ENCODE measurements at places on chromosomes 4 and X. TPM values are rescaled to one million over a fixed set of nuclear protein-coding genes. Genes with fewer than 3 reads are reported as not detected.

The SSX1 gene
- total RNA-seq, result not detected

The VEGFD gene
- 0.44 TPM for total RNA-seq

The CLDN2 gene
- total RNA-seq, result 0.09 TPM

The NMU gene
- total RNA-seq, result 1.2 TPM

The MTMR8 gene
- 2.0 TPM for total RNA-seq

The TMEM144 gene
- total RNA-seq, result 3.1 TPM

The SUPT20HL2 gene
- 0.09 TPM for total RNA-seq

The IGFBP7 gene
- total RNA-seq, result 131 TPM

The LRRC66 gene
- total RNA-seq, result 1.2 TPM

The AMTN gene
- not detected for total RNA-seq

The ENAM gene
- total RNA-seq, result 2.4 TPM

The MEPE gene
- not detected for total RNA-seq

The DAPP1 gene
- 1.9 TPM for total RNA-seq

The SPANXD gene
- total RNA-seq, result not detected

The CNKSR2 gene
- 3.8 TPM for total RNA-seq

The PRR32 gene
- 95.8 TPM for total RNA-seq

The DDX60 gene
- total RNA-seq, result 7.9 TPM

The FGFBP2 gene
- 0.93 TPM for total RNA-seq

The SMR3B gene
- total RNA-seq, result not detected

The ANXA10 gene
- total RNA-seq, result not detected
